HFFc6 (cell line): ENCODE measurements at places on chromosomes 1 and 21. TPM values are rescaled to one million over a fixed set of nuclear protein-coding genes. Genes with fewer than 3 reads are reported as not detected.

DNA sequence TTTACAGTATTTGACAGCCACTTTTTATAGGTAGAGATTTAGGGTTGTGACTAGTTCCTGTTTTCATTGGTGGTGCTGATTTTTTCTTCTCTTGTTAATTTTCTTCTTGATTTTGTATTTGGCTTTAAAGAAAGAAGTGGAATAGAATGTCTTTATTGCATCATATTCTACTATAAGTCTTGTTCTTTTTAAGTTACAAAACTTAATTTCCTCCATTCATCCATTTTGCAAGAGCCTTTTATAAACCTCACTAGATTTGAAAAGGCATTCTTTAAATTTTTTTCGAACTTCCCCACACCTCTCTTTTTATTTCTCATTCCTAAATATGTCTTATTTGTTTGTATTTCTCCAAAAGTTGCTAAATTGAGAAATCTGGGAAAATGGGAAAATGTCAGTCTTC, 1368.6 kb upstream of the ADGRL4 start:
- DNase-seq: no peak

MYBPH gene
- total RNA-seq: not detected in 3 replicates

TRIM62 gene
- total RNA-seq: 6.2 to 8.0 TPM (median 7.0 TPM) in 3 replicates

GRCh38 chr1:69073176-69073575, 494.5 kb upstream of the LRRC7 start:
- no peak for DNase-seq

TDRD5 gene
- total RNA-seq: not detected in 3 replicates

- DNase-seq: no peak
These were observed 7.4 kb downstream of the SLC30A2 start for GRCh38 chr1:26038477-26038876.

GRCh38 chr1:40870135-40870728, 8.1 kb upstream of the CITED4 start:
- peak; percentile 20 for DNase-seq

CACHD1 gene
- 3.4 to 4.7 TPM (median 3.9 TPM) in 3 replicates for total RNA-seq

GRCh38 chr1:7786795-7787194, 2.7 kb downstream of the PER3 start:
- DNase-seq: no peak

S100A8 gene
- total RNA-seq: not detected in 3 replicates

- no peak for DNase-seq
These were observed 33.0 kb upstream of the TARDBP start for GRCh38 chr1:10979483-10979920.

ALX3 gene
- total RNA-seq: 0.92 to 10.0 TPM (median 8.6 TPM) in 3 replicates

- no peak for DNase-seq
These were observed 52.5 kb downstream of the DISC1 start for GRCh38 chr1:231679109-231679508.

GRCh38 chr1:116111524-116112021, 374 bp downstream of the MAB21L3 start:
- no peak for DNase-seq

PDE9A gene
- not detected in 3 replicates for total RNA-seq

CFHR1 gene
- 0.26 TPM in 1 of 3 replicates, not detected in the others for total RNA-seq

MXRA8 gene
- total RNA-seq: 452 to 570 TPM (median 522 TPM) in 3 replicates

- DNase-seq: no peak
These were observed 526.0 kb upstream of the B3GALT2 start for GRCh38 chr1:193712392-193712791.

EFNA1 gene
- not detected in 3 replicates for total RNA-seq

RBM11 gene
- not detected in 3 replicates for total RNA-seq

MIB2 gene
- total RNA-seq: 49.1 to 62.8 TPM (median 56.8 TPM) in 3 replicates

DNA sequence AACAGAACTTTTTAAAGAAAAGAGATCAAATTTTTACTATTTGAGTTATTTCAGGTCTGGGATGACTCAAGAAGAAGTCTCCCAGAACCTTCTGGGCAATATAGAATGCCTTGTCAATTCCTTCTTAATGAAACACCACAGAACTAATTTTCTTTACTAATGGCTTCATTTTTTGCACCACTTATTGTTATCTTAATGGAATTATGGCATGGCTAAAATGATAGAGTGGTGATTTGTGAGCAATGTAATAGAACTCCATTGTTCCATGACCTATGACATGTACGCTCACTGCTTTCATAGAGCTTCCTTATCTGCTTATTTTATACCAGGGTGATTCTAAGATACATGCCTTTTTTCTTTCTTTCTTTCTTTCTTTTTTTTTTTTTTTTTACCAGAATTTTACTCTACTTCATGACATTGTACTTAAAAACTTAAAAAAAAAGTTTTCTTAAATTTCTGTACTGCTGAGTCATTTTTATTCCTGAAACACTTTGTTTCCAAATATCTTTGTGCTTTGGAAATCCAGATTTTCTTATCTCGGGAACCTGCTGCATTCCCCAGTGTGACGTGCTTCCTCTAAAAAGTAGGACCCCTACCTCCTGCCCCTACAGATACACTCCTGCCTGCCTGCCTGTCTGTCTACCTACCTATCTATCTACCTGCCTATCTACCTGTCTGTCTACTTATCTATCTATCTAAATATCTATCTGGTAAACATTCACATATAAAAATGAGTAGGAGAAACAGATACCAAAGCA, 284.9 kb downstream of the PBX1 start:
- DNase-seq: no peak

DNA sequence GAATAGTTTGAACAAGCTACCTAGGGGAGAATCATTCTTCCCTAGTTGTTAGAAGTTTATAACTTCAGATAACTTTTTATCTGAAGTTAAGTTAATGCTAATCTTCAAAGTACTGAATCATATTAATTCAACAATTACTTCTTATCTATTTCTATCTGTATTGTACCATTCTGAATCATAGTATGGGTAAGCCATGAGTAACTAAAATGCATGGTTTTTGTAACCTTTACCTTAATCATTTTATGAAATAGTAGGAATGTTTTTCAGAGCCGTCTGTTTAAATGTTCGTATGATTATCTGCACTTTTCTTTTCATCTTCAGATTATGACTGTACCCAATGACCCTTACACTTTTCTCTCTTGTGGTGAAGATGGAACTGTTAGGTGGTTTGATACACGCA, 50.3 kb upstream of the MPC2 start:
- peak; percentile 17 for DNase-seq

DNA sequence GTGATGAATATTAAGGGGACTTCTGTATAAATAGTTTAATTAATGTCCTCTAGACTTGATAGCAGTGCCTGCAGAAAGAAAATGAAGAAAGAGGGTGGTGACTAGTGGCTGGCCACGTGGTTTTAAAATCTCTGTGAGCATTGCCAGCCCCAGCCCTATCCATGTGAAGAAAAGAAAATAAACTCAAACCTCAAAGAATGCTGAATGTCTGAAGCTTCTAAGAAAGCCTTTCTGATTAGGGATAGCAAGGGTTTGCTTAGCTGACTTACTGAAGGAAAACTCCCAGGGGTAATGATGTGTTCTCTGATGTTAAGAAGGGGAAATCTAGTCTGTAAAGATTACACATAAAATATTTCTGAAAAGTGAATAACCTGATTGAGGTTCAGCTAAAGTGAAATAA, 31.8 kb downstream of the ADGRL2 start:
- peak; percentile 26 for DNase-seq

LRRC8C gene
- 4.8 to 12.4 TPM (median 8.2 TPM) in 3 replicates for total RNA-seq

DYRK3 gene
- 26.1 to 28.1 TPM (median 26.2 TPM) in 3 replicates for total RNA-seq

- DNase-seq: no peak
These were observed at the start of gene GIPC2 for GRCh38 chr1:78045926-78046778. GIPC2 (plus strand) TSS chr1:78045966; CDS start chr1:78046095, 129 bp downstream.

DNA sequence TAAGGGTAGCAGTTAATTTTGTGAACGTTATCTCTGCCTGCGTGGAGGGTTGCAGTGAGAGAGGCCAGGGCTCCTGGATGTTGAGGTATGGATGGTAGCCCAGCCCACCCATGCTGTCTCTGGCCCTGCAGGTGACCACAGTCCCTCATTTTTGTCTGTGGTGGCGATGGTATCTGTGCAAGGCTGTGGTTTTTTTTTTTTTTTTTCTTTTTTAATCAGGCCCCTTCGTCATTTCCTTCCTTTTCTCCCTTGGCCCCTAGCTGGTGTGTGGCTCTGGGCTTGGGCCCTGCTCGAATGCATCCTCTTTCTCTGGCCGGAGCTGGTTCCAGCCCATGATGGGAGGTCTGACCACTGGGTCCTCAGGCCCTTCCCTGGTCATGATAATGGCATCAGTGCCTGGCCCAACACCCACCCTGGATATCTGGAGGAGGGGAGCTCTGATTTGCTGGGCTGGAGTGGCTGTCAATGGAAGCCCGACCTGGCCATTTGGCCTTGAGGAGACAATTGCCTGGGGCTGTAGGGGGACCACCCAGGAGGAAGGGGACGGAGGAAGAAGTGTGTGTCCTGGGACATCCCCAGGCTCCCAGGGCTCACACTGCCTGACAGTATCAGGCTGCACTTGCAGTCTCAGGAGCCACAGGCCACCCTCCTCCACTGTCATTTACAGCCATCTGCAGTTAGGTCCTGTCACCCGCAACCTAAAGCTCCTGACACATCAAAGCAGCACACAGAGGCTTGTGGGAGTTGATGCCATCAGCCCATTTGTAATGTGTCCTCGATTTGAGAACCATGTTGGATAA, 8.1 kb upstream of the RNF187 start:
- DNase-seq: no peak
